Stimulated activated CD8-positive, alpha-beta memory T cell treated with anti-CD3 and anti-CD28 coated beads, Interleukin-4, amount 100 ng/mL, for 1 hour (primary cell): ENCODE measurements at places on chromosomes 3 and 15.
A peak's percentile ranks its signal among the peaks of the same experiment; 100 is the strongest.

GRCh38 chr3:112260563-112260962 is 33.5 kb downstream of the SLC9C1 start:
- DNase-seq: no peak

GRCh38 chr3:197791892-197792647 is 1.0 kb downstream of the LRCH3 start:
- DNase-seq: peak; percentile 10

DNA sequence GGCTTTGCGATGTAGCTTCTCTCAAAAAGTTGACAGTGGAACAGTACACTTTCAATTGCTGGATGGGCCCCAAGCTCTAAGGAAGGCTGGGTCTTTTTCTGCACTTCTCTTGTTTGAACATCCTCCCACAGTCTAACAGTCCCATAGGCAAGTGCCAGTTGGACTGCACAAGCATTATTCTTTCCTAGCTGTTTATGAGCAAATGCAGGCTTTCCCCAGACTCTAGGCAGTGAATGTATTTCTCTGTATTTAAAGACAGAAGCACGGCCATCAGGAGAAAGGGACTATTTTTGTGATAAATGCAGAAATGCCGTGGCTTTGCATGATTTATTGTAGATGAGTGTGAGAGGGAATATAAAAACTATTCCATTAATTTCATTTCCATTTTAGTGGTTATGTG is 539.3 kb upstream of the LMCD1 start:
- DNase-seq: no peak

GRCh38 chr3:127050733-127051132 is 67.8 kb downstream of the PLXNA1 start:
- DNase-seq: no peak

GRCh38 chr3:131174752-131175151 is 148.1 kb downstream of the NEK11 start:
- DNase-seq: peak; percentile 5

DNA sequence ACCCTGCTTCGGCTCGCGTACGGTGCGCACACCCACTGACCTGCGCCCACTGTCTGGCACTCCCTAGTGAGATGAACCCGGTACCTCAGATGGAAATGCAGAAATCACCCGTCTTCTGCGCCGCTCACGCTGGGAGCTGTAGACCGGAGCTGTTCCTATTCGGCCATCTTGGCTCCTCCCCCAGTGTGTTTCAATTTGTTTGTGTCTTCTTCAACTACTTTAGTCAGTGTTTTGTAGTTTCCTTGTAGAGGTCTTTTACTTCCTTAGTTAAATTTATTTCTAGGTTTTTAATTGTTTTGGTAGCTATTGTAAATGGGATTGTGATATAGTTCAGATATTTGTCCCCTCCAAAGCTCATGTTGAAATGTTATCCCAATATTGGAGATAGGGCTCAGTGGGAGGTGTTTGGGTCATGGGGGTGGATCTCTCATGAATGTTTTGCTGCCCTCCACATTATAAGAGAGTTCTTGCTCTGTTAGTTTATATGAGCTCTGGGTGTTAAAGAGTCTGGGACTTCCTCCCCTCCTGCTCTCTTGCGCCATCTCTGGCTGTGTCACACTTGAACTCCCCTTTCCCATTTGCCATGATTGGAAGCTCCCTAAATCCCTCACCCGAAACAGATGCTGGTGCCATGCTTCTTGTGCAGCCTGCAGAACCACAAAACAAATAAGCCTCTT is 304.4 kb downstream of the DOCK3 start:
- no peak for DNase-seq

GRCh38 chr3:58266577-58266976 is 29.0 kb downstream of the ABHD6 start:
- DNase-seq: no peak

- peak; percentile 14 for DNase-seq
Measured at GRCh38 chr3:146218880-146219866, 31.7 kb downstream of the PLSCR4 start.

- no peak for DNase-seq
Measured at GRCh38 chr15:85755471-85755870, 39.3 kb downstream of the KLHL25 start.

- DNase-seq: no peak
Measured at GRCh38 chr3:84961521-84962255, 2.9 kb downstream of the CADM2 start.

DNA sequence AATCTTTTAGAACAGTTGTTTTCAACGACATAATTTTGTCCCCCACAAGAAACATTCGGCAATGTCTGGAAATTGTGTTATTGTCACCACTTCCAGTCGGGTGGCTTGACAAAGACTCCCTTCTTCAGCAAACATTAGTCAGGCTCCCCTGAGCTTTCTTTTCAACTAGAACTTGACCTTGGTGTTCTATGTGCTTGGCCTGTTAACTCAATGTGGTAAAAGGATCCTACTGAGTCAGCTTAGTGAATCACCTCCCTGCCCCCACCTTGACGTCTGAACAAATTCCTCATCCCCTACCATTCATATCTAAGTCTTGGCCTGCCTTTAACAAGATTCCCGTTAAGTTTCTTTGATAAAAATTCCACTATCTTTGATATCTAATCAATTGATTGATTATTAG is 465.0 kb upstream of the ROBO1 start:
- DNase-seq: no peak

GRCh38 chr3:10957976-10958749 is 34.4 kb upstream of the SLC6A1 start:
- DNase-seq: no peak

DNA sequence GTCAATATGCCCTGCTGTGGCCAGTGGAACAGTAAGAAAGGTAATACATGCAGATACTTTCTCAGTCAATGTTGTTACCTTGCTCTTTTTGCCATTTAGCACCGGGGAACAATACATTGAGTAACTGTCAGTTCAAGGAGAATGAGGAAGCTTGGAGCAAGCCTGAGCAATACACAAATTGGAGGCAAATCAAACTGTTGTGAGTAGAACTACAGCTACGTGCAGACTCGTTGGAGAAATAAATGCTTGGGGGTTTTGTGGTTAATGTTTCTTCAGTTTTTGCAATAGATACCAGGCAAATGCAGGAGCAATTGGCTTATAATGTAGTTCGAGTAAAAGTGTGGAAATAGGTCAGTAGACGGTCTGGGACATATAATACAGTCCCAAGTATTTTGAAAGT is 587.3 kb upstream of the ROBO1 start:
- DNase-seq: no peak

DNA sequence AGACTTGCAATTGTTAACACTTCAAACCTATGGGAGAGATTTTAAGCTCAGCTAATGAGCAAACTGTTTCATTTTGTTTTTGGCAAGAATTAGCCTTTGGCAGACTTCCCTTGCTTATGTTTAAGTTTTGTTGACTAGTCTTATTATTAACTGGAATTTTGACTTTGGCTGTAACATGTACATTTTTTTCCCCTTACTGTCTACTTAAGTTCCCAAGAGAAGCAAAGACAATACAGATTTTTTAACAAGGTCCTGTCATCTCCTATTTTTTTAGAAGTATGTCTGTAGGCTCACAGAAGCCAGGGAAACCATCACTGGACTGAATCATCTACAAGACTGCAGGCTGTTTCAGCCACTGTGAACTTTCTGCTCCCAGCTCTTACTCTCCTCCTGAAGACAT is 74.3 kb downstream of the DGKG start:
- no peak for DNase-seq

DNA sequence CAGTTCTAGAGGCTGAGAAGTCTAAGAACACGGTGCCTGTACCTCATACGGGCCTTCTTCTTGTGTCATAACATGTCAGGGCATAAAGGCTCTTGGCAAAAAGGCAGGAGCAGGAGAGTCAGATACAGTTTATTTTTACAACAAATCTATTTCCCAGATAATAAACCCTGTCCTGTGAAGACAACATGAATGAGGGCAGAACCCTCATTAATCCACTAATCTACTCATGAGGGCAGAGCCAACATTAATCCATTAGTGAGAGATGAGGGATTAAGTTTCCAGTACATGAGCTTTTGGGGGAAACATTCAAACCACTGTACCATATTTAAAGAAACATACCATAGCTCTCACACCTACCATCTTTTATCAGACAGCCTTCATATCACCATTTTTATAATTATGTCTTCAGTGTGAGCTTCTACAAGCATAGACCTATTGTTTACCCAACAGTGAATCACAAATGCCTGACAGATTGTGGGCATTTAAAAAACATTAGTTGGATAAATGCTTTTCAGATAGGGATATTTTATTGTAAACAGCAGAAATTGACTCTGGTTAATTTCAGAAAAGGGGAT is 645.8 kb downstream of the GRM7 start:
- no peak for DNase-seq

- DNase-seq: no peak
Measured at GRCh38 chr15:60407415-60407805, 9.6 kb upstream of the ANXA2 start.

GRCh38 chr3:128468791-128469527 is 2.3 kb upstream of the DNAJB8 start:
- no peak for DNase-seq

DNA sequence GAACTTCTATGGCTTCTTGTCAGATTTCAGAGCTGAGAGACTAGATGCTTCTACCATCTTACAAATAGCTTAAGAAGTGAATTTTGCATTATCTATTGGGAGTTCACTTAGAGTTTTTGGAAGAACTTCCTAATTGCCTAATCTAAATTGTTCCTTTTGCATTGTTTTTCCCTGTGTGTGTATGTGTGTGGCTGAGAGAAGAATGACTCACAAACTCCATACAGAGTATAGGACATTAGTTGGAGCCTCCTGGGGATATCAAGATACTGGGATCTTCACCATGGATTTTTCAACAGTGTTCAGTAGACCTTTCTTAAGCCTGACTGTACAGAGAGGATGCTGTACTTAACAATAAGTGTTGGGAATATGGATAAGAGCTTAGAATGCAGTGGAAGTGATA is 10.9 kb downstream of the TLNRD1 start:
- no peak for DNase-seq

GRCh38 chr3:16311960-16312451 is 47.0 kb downstream of the OXNAD1 start:
- DNase-seq: no peak

DNA sequence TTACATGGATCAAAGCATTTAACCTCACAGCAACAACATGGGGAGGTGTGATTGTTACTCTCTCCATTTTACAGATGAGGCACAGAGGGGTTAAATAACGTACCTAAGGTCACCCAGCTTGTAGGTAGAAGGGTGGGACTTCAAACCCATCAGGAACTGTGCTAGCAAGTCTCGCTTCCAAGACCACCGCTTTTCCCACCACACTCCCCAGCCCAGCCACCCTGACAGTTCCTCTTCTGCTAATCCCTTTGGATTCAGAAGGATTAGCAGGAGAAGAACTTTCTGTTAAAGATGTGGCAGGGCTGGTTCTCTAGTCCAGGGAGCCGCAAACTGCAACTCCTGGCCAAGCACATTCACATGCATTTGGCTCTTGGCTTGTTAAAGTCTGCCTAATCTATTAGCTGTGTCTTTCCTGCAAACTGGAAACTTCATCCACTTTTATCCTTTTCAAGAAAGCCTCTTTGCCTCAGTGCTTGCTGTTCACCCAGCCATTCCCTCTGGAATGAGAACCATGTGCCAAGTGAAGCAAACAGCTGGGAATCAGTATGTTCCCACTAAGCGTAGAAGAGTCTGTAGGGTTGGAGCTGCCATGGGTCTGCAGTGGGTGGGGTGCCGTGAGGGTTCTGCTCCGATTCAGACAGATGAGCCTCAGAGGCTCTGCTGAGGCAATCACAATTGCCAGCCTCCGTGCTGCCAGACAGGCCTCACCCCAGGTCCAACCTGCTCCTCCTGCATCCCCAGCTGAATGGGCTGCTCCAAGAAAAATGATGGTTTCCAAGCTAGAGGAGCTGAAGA is 44.6 kb downstream of the POMGNT2 start:
- no peak for DNase-seq

DNA sequence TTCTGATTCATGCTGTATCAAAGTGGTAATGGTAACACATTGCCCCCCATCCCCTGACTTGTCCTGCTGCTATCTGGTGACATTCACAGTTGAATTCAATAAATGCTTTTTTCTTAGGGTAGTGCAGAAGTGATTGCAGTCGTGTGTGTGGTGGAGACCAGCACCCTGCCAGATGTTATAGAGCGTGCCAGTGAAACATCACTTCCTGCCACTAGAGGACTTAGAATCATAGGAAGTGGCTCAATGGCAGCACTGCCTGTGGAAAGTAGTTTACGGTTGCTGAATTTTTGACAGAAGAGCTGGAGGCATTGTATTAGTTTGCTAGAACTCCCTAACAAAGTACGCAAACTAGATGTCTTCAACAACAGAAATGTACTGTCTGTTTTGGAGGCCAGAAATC is 37.4 kb upstream of the P2RY12 start:
- DNase-seq: no peak

DNA sequence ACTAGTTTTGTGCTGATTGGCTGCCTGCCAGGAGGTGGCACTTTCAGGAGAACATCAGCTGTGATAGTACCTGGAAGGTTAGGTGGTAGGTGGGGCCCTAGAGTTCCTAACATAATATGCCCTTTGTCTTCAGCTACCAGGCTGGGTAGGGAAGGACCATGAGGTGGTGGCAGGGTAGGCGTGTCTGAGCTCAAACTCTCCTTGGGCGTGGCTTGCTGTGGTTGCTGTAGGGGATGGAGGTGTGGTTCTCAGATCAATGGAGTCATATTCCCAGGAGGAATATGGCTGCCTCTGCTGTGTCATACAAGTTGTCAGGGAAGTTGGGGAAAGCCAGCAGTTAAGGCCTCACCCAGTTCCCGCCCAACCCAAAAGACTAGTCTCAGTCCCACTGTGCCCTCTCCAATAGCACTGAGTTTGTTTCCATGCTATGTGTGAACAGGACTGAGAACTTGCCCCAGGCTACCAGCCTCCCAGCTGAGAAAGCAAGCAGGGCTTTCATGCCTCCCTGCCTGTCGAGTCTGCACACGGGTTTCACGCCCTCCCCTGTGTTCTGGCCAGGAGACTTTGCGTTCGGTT is 107.7 kb downstream of the CHCHD4 start:
- no peak for DNase-seq

- no peak for DNase-seq
Measured at GRCh38 chr3:194081826-194082225, 54.1 kb upstream of the HES1 start.

- DNase-seq: no peak
Measured at GRCh38 chr15:66405615-66406014, 18.9 kb downstream of the MAP2K1 start.

DNA sequence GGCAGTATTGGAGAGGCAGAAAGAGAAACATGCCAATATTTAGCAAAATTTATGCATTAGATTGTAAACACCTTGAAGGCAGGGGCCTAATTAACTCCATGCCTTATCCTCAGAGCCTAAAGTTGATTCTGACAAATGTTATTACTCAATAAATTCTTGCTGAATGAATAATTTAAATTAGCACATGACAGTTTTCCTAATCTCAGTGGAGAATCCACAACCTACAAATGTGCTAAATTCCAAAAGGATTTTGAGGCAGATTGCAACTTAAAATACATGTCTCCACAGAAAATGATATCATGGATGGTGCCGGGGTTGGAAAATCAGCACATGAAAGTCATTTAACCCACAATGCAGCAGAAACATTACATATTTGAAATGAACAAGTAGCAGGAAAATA is 41.1 kb upstream of the NANOGP8 start:
- DNase-seq: no peak

DNA sequence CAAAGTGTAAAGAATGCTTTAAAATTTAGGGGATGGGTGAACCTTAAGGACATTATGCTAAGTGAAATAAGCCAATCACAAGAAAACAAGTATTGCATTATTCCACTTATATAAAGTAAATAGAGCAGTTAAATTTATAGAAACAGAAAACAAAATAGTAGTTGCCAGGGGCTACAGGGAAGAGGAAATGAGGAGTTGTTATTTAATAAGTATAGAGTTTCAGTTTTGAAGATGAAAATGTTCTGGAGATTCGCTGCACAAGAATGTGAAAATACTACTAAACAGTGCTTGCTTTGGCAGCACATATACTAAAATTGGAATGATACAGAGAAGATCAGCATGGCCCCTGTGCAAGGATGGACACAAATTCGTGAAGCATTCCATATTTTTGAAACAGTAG is 32.0 kb downstream of the DNAH12 start:
- DNase-seq: no peak
